NCI-H2171 treated with DMSO at 0.1 percent for 48 hours (cell line): ENCODE measurements at places on chromosomes 3 and 15.

GRCh38 chr3:17032407-17033034, 147.8 kb downstream of the PLCL2 start:
- peak; percentile 8 for DNase-seq

DNA sequence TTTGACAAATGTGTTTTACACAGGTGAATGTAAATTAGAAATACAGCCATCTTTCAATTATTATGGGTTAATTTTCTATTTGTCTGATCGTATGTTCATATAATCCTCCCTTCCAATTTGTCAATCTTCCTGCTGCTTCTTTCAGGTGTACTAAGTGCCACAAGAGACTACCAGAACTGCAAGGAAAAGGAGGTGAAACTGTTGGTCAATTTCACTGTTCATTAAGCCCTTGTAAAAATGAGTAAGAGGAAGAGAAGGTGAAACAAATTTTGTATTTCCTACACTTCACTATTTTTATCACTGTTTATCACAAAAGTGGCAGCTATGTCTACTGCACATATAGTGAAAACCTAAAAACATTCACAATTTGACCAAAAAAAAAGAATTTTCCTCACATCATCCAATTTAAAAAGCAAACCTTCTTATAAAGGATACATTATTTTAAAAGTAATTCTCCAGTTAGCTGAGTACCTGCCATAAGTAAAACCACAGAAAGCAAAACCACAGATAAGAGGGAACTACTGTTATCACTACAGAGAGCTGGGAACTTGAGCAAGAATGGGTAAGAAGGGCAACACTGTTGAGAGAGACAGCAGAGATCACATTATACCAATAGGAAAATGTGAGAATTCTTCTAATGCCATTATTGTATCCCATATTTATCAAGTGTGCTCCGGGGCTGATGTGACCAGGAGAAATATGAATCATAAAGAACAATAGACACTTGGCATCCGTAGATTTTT, 163.0 kb downstream of the TBC1D5 start:
- DNase-seq, result no peak

GRCh38 chr3:85474241-85474640, 515.5 kb downstream of the CADM2 start:
- no peak for DNase-seq

- peak; percentile 76 for DNase-seq
Observed at GRCh38 chr3:193053046-193053435, 135.4 kb upstream of the MB21D2 start.

DNA sequence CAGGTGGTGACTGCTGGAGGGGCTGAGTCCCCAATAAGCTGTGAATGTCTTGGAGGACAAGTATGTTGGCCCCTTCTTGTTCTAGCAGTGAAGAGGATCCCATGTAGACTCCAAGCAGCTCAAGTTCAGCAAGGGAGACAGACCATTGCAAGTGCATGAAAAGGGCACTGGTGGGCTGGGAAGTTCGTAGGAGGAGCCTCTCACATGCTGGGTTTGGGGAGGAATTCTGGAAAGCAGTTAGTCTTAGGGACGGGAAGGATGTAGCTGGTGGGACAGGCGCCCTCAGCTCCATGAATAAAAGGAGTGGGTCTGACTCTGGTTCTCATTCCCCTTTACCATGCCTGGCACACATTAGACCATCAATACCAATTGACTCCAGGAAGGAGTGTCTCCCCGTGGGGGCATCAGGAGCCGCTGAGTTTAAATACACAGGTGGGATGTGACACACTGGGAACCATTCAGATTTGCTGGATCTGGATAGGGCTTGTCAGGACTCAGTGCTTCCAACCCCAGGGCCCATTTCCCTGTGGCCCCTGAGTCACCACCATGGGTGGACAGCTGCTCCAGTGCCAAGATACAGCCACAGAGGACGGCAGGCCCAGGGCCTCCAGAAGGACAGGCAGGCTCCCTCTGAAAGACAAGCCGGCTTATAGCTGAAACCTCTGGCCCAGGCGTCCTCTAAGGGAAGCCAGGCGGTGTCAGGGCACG, 552 bp upstream of the XYLB start:
- DNase-seq, result no peak

- DNase-seq, result peak; percentile 51
Observed at GRCh38 chr3:157412323-157412855, 24.3 kb upstream of the PTX3 start.

DNA sequence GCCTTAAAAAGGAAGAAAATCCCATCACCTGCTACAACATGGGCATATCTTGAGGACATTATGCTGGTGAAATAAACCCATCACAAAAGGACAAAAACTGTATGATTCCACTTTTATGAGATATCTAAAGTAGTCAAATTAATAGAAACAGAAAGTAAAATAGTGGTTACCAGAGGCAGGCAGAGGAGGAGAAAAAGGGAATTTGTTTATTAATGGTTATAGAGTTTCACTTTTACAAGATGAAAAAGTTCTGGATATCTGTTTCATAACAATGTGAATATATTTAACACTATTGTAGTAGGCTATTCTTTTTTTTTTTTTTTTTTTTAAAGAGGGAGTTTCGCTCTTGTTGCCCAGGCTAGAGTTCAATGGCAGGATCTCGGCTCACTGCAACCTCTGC, 40.4 kb downstream of the DPH3 start:
- no peak for DNase-seq

DNA sequence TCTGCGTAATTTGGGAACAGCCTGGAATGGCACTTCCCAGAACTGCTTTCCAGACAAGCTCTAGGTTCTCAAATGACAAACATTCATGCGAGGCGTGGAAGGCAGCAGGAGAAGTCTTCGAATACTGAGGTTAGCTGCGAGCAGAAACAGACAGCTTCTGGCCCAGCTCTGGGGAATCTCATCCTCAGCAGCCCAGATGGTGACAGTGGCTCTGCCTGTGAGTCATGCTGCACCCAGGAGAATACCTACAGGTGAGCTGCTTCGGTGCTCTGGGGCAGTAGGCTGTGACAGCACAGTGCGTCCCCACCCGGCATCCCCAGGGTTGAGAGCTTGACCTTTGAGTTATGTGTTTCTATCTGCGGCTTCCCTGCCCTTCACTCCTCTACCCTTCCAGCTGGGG, 258.6 kb downstream of the KLF13 start:
- peak; percentile 70 for DNase-seq

DNA sequence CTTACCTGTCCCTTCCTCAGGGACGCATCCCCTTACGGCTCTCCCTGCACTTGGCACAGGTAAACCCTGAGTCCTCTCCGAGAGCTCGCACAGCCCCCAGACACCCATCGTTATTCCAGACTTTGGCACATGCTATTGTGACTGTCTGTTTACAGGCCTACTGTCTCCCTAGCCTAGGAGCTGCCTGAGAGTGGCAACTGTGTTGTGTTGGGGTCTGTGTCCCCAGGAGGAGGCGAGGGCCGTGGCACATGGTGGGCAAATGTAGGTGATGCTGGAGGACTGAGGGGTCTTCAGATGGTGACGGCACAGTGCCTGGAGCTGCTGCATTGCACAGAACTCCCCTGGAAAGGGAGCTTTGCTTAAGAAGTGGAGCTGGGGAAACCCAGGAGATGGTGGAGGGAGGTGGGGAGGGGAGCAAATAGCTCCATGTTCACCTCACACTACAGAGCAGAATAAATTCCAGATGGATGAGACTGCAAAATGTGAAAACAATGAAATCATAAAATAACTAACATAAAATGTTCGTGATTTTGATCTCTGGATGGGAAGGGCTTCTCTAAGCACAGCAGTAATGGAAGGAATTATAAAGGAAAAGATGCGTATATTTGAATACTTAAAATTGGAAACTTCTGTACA, 96.5 kb downstream of the SMAD6 start:
- no peak for DNase-seq

- DNase-seq, result no peak
Observed at GRCh38 chr3:39025222-39025970, 26.3 kb downstream of the SCN11A start.

DNA sequence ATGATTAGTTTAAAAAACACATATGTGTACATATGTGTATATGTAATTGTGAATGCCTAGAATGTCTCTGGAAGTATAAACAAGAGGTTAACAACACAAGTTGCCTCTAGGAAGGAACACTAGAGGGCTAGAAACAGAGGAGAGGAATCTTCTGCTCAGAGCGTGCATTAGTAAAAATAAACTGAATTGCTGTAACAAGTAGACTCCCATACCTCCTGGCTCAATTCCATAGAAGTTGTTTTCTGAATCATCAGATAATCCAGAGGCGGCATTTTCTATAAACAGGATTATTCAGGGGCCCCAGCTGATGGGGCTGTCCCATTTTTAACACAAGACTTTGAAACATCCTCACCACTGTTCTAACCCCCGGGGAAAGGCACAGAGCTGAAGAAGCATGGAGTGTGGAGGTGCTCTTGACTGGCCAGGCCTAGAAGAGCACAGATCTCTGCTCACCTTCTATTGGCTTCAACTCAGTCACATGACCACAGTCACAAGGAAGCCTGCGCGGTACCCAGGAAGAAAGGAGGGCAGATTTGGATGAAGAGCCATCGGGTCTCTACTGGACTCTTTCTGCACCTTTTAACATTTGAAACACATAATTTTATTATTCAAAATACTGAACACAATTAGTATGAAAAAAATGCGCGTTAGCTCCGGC, 145.7 kb downstream of the TLE3 start:
- no peak for DNase-seq

GRCh38 chr15:74631935-74632560, 16.4 kb downstream of the CLK3 start:
- peak; percentile 17 for DNase-seq

DNA sequence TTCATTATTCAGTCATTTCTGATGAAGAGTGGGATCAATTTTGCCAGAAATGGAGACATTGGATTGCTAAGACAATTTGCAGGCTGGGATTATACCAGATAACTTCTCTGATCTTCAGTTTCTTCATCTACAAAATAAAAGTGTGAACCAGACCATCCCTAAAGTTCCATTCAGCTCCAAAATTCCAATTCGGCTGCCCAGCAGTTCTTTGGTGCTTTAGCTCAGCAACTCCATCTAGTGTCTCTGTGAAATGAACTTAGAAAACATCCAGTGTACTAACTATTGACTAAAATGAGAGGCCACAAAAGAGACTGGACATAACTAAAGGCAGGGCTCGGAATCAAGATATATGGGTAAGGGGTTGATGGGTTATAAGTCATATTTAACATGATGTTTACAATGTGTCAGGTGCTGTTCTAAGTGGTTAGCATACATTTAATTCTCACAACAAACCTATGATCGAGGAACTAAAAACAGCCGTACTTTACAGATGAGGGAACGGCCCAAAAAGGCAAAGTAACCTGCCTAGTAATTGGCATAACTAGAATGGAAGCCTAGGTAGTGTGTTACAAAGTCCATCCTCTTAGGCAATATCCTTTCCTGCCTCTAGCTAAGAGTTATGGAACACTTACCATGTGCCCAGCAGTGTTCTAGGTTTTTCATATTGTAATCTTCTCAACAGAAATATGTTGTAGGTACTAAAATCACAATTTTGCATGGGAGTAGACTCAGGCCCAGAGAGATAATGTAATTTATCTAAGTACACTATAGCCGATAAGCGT, 17.0 kb downstream of the THAP10 start:
- DNase-seq, result no peak

DNA sequence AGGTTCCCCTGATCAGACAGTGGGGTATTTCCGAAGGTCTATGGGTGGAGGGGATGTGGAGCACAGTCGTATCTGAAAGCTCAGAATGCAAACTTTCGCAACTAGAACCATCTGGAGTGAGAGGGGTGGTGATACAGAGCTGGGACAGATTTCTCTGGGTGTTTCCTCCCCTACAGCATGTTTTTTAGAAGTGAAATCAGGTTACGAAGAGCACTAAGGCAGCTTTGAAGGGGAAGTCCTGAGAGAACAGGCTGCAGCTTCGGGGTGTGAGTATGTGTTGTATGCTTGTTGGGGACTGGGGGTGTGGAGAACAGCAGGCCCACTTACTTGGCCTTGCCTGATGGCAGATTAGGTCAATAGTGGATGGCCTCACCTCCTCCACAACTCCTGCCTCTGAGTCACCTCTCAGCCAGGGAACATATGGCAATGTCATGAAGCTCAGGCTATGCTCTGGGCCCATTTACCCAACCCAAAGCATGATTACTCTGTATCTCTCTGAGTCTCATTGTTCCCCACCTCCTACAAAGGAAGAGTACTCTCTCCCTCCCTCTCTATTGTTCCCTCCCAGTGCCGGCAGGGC, 107.2 kb upstream of the RASGRP1 start:
- DNase-seq, result peak; percentile 26

DNA sequence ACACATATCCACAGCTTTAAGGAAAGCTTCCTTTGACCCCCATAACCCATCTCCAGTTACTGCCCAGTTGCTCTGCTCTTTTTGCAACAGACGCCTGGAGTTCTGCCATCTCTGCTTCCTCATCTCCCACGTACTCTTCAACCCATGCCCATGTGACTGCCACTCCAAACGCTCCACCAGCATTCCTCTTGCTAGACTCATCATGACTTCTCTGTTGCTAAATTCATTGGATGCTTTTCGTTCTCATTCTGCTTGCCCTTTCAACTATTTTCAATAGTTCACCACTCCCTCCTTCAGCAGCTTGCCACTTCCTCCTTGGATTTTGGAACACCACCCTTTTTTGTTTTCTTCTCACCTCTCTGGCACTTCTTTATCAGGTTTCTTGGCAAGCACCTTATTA, 2.7 kb upstream of the KNSTRN start:
- DNase-seq, result no peak

DNA sequence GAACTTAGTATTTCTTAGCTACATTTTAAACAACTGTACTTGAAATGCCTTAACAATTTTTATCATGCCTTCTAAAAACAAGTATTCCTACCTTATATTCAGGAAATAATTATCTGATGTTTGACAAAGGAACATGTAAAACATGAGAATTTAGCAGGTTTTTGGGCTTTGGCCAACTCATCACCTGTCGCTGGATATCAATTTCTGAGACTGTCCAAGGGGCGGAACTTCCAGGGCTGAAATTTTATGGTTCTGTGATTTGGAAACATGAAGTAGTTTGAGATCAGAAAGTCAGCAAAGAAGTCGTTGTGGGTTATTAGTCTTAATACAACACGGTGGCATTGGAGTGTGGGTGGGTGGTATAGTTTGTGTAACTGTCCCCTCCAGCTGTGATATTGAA, 282.2 kb upstream of the LRRN1 start:
- no peak for DNase-seq

DNA sequence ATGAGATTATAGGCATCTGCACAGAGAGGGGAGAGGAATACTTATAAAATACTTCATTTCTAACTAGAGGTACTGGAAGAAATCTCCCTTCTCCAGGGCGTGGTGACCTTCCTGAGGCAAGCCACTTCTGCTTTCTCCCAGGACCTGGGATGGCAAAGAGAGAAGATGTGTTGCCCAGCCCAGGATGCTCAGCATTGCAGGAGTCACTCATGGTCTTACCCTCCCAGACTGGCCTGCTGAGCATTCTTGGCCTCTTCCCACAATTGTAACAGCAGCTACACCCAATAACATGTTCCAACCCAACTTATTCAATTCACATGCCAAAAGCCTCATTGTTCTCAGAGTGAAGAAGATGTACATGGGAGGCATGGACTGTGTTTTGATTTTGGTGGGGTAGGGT, 37.9 kb downstream of the IL20RB start:
- no peak for DNase-seq
